Activated CD8-positive, alpha-beta memory T cell treated with anti-CD3 and anti-CD28 coated beads for 48 hours (primary cell): ENCODE measurements at places on chromosomes 7 and 10.

DNA sequence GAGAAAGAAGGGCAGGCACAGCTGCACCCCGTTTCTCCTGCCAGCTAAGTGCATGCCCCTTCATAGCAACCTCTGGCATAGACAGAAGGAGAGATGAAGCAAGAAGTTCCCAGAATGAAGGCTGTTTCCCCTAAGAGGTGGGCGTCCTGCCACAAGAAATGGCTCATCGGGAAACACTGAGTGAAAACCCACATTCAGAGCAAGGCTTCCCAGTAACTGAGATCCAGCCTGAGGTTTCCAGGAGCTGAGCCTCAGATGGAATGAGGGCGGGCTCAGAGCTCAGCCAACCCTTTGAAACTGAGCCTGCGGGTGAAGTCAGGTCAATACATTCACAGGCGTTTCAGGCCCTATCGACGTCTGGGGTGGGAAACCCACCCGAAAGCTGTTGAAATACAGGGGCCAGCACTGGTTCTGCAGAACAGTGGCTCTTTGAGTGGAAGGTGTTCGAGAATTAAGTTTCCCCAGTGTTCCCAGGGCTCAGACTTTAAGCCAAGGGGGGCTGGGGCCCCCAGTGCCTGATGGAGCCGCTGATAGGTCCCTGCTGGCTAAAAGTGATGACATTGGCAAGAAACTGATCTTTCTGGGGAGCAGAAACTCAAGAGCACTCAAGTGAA is 510.2 kb downstream of the RPS24 start:
- no peak for DNase-seq

- DNase-seq = no peak
Measured at GRCh38 chr10:109454691-109455090, 468.6 kb downstream of the XPNPEP1 start.

GRCh38 chr10:129933456-129934092 is 30.5 kb downstream of the EBF3 start:
- DNase-seq = no peak

- no peak for DNase-seq
Measured at GRCh38 chr10:5542100-5542499, 17.3 kb downstream of the CALML3 start.

GRCh38 chr7:95011146-95011928 is 103.9 kb downstream of the PPP1R9A start:
- DNase-seq = no peak

DNA sequence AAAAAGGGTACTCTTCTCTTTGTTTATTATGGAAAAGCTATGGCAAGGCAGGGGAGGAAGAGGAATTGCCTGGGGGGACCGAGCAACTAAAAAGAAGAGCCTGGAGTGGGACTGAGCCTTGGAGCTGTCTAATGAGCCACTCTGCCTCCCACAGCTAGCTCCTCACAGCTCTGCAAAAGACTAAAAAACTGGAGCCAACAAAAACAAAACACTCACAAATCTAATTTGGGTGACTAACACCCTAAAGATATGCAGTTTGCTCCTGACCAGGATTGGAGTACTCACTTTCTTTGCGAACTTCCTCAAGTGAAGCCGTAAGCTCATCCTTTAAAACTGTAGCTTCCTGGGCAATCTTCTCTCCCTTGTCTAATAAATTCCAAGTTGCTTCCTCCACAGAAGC is 89.4 kb downstream of the CTNNA3 start:
- DNase-seq = no peak

DNA sequence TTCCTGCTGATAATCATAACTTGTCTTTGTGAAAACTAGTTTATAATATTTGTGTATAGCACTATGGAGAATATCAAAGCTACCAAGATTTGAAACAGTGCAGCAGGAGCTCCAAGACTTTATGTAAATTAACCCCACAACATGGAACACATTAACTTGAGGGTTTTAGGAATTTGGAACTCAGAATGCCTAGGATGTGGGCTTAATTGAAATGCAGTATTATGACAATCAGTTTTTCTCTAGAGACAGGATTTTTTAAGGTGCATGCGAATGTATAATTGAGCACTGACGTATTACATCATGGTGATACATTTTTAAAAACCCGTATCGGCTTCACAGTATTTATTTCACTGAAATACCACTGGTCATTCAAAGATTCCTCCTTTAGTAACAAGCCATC is 313.1 kb upstream of the DGKB start:
- DNase-seq = no peak

DNA sequence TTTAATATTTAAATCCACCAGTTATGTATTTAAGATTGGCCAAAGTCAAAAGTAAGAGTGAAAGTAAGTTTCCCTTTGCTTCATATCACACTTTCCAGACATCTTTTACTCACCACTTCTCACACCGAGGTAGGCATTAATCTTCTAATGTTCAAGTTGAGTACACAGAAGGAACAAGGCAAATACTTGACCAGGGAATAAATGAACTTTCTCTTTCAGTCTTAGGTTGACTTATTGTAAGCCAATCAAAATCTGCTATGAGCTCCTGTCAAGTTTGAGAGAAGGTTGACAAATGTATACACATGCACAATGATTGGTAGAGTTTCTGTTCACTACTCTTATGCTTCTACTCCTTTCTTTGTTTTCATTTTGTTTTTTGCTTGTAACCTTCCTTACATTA is 842.5 kb downstream of the REEP3 start:
- DNase-seq = no peak

GRCh38 chr10:77253556-77254064 is 384.0 kb downstream of the KCNMA1 start:
- DNase-seq = no peak

DNA sequence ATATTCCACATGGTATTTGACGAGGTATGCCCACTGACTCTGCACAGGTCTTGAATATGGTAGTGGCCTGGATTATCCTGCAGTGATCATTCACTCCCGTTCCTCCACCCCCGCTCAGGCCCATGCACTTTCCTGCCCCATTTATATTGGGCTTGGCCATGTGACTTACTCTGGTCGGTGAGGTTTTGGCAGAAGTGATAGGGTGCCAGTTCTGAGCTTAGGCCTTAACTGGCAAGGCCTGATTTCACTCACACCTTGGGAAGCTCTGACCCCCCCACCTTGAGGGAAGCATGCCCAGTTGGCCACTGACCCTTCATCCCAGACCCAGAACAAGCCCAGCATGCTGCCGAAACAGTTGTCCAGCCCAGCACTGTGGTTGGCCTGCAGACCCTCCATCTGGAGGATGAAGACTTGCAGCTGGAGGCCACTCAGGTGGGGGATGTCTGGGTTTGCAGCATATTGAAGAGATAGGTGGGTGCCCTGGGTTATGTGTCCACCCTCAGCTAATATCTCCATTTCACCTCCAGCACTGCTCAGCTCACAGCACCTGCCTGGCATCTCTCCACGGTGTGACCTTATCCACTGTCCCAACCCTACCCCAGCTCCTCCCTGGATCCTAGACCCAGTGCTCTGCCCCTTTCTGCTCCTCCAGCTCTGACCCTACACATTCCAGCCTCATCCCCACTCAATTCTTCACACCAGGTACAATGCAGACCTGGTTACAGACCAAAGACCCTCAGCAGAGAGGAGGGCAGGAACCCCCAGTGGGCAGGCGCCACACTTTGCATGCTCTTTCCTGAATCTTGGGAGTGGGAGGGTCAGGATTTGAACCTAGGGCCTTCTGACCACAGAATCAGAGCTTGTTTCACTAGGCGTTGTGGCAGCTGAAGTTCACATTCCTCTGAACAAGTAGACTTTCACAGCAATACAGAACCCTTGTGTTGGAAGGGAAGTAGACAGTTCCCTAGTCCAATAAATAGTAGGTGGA is 138.1 kb upstream of the CHST15 start:
- no peak for DNase-seq

DNA sequence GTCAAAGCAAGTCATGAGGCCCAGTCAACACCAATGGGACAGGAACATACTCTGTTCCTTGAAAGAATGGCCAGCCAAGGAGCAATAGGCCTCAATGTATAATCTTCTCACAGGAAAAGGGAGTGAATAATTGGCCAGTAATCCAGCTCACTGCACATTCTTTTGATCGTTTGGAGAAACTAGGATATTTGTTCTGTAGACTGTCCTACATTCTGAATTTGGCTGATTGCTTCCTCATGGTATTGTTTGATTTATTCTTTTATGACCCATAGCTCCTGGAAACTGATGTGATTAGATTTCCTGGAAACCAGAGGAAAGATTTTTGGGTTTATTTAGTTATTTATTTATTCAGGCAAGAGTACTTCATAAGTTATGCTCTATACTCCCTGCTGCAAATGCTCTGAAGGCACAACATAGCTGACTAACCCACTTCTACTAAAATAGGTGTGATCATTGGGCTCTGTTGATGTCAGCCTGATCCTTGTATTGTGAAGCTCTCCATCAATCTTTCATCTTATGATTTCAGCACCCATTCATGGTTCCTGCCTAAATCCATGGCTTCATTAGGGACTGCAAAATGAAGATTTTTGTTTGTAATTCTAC is 745.2 kb downstream of the SUGCT start:
- no peak for DNase-seq

DNA sequence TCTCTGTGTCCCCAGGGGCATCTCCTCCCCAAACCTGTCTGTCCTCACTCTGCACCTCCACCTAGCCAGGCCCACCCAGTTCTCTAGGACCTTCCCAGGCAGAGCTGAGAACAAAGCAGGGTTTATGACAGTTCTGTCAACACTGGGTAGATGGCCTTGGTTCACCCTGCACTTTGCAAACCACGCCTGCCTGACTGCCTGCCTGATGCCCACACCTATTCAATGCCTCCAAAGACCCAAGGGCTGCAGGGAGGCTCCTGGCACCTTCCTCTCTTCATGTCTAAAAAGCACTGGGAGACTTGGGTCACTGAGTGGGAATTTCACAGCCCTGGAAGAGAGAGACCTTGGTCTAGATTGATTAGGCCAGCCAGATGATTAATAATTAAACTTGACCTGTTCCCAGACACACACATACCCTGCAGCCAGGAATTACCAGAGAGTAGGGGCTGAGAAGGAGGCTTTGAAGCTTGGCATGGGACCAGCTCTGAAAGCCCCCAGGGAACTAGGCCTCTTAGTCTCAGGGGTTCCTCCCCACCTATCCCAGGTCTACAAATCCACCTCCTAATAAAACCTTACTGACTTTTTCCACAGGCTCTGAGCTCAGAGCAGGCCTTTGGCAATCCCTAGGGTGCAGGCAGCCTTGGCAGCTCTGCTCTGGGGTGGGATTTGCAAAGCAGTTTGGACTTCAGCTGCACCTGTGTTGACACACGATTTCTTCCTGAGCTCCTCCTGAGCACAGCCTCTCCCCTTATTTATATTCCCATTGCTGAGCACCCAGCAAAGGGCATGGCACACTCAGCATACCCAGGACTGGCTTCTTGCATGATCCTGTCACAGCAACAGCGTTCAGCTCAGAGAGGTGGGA is 25.7 kb upstream of the PDCD4 start:
- DNase-seq = no peak

DNA sequence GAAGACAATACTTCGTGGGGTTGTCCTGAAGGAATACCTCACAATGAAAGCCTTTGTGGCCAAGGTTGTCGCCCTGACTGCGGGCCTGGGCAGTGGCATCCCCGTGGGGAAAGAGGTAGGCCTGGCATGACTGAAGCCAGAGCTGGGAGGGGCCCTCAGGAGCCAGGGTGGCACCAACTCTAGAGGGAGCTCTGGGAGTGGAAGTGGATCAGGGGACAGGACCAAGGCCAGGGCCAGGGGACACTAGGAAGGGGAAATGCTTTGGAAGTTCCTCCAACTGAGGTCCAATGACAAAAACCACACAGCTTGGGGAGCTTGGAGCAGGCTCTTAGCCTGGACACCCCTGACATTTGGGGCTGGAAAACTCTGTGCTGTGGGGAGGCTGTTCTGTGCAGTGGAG is 5.8 kb downstream of the CLCN1 start:
- DNase-seq = no peak
